ENCODE measurements at places on chromosomes 2 and 18. TPM values are rescaled to one million over a fixed set of nuclear protein-coding genes. Genes with fewer than 3 reads are reported as not detected.
A peak's percentile ranks its signal among the peaks of the same experiment; 100 is the strongest.

- H3K4me3 ChIP-seq, result no peak overlapping the region
- H3K36me3 ChIP-seq, result no peaks in the 10 kb centered on the region
- no peak overlapping the region for H3K27ac ChIP-seq
- no peak for DNase-seq
- H3K27me3 ChIP-seq, result no peaks in the 10 kb centered on the region
Measured at GRCh38 chr2:46589356-46589755, 110.0 kb downstream of the TMEM247 start.

- H3K4me1 ChIP-seq, result no peaks in the 10 kb centered on the region
- H3K36me3 ChIP-seq, result no peaks in the 10 kb centered on the region
- DNase-seq, result no peak
- H3K27ac ChIP-seq, result no peak overlapping the region
- no peak overlapping the region for H3K4me3 ChIP-seq
Measured at GRCh38 chr2:136448432-136448831, 316.9 kb upstream of the THSD7B start.

DNA sequence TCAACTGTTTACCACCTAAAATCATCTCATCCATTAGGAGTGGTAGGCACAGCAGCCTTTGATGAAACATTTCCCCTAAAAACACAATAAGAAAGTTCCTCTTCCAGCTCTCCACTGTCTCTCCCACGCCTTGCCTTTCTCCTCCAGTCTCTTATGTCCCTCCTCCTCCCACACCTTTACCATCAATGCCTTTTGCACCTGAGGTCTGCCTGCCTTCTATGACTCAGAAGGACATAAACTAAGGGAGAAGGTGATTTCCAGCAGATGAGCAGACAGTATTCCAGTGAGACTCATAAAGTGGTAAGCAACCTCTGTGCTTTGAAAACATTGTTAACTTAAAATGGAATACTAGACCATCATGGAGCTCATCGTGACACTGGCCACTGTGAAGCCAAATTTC, 34.2 kb upstream of the NDUFV2 start:
- H3K4me3 ChIP-seq, result no peak overlapping the region
- H3K27me3 ChIP-seq, result no peaks in the 10 kb centered on the region
- no peaks in the 10 kb centered on the region for H3K4me1 ChIP-seq

GRCh38 chr18:58599106-58599505, 29.8 kb downstream of the ALPK2 start:
- no peak overlapping the region for H3K4me3 ChIP-seq
- H3K36me3 ChIP-seq, result no peaks in the 10 kb centered on the region

GRCh38 chr2:218397820-218398436, 1.7 kb upstream of the CTDSP1 start:
- no peaks in the 10 kb centered on the region for H3K4me1 ChIP-seq
- no peaks in the 10 kb centered on the region for H3K27me3 ChIP-seq
- H3K36me3 ChIP-seq, result no peaks in the 10 kb centered on the region
- peak overlapping the region; percentile 95 for H3K4me3 ChIP-seq
- DNase-seq, result peak; percentile 77

- H3K27me3 ChIP-seq, result no peaks in the 10 kb centered on the region
- no peak overlapping the region for H3K4me3 ChIP-seq
- H3K4me1 ChIP-seq, result no peaks in the 10 kb centered on the region
- H3K36me3 ChIP-seq, result no peaks in the 10 kb centered on the region
Measured at GRCh38 chr2:231388725-231389346, 6.7 kb upstream of the B3GNT7 start.

- H3K27me3 ChIP-seq, result no peaks in the 10 kb centered on the region
- DNase-seq, result no peak
- H3K4me1 ChIP-seq, result no peaks in the 10 kb centered on the region
- H3K4me3 ChIP-seq, result no peak overlapping the region
- H3K27ac ChIP-seq, result no peak overlapping the region
Measured at GRCh38 chr18:36993068-36993467, 164.1 kb downstream of the KIAA1328 start.

- H3K27me3 ChIP-seq, result no peaks in the 10 kb centered on the region
- peak; percentile 38 for DNase-seq
- H3K4me1 ChIP-seq, result peaks cover 3% of the 10 kb centered on the region
- H3K4me3 ChIP-seq, result no peak overlapping the region
- no peak overlapping the region for H3K27ac ChIP-seq
Measured at GRCh38 chr2:18626958-18627650, 37.7 kb upstream of the NT5C1B start.

GRCh38 chr18:55577812-55578539, 10.0 kb downstream of the TCF4 start:
- peaks cover 3% of the 10 kb centered on the region for H3K4me1 ChIP-seq
- H3K36me3 ChIP-seq, result no peaks in the 10 kb centered on the region
- H3K27ac ChIP-seq, result no peak overlapping the region
- no peak overlapping the region for H3K4me3 ChIP-seq
- DNase-seq, result no peak

DNA sequence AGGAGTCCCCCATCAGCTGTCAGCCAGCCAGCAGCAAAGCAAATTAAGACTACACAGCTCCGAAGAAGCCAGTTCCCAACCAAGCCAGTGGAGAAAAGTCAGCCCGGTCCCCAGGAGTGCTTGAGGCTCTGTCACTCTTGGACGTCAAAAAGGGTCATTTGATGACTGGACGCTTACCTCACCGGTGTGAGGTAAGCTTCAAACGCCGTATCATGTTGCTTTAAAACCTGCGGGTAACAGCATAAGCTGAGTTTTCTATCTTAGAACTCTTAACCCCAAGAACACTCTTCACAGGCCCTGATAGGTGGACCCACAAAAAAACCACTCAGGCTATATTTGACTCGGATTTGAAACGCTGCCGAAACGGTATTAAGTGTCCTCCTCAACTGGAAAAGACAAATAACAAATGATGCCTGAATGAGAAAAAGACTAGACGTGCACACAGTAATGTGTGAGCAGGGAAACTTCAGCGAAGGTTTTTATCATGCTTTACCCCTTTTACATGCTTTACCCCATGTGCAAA, 682 bp upstream of the LNPK start:
- H3K27me3 ChIP-seq, result no peaks in the 10 kb centered on the region
- DNase-seq, result peak; percentile 20
- peak overlapping the region; percentile 81 for H3K27ac ChIP-seq
- H3K36me3 ChIP-seq, result no peaks in the 10 kb centered on the region

- no peaks in the 10 kb centered on the region for H3K4me1 ChIP-seq
- no peak for DNase-seq
- no peaks in the 10 kb centered on the region for H3K27me3 ChIP-seq
- no peaks in the 10 kb centered on the region for H3K36me3 ChIP-seq
- H3K27ac ChIP-seq, result no peak overlapping the region
Measured at GRCh38 chr2:172783165-172783898, 47.7 kb downstream of the RAPGEF4 start.

- no peak for DNase-seq
- no peak overlapping the region for H3K27ac ChIP-seq
- H3K4me3 ChIP-seq, result no peak overlapping the region
- no peaks in the 10 kb centered on the region for H3K27me3 ChIP-seq
Measured at GRCh38 chr18:27609221-27609620, 424.1 kb upstream of the CHST9 start.

DNA sequence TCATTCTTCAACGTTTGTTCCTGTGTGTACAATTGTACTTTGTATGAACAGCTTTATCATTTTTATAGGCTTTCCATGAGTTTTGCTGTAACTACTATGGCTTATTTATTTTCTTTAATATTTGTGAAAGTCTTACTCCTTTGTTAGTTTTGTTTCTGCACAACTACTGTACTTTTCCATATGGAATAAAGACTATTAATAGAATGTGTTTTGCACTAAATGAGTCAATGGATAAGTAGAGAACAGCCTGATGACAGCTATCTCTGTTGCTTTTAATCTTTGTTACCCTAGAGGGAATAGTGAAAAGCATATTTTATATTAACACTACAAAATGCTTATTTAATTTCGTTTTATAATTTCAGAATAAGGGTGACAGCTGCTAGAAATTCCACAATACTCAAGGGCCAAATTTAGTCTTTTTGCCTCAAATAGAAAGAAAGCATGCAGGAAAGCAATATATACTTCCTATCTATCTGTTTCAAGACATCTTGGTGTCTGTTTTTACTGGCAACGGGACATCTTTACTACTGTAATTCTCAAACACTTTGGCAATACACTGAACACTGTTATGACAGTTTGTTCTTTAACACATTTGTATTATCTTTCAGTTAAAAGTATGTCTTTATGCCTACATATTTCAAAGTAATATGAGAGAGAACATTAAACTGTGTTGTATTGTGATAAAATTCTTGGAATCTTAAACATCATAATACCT, 53.9 kb downstream of the WDSUB1 start:
- H3K27ac ChIP-seq, result no peak overlapping the region
- H3K36me3 ChIP-seq, result no peaks in the 10 kb centered on the region
- H3K27me3 ChIP-seq, result no peaks in the 10 kb centered on the region

Gene XIRP2
- not detected for total RNA-seq

Gene UGT1A6
- not detected for total RNA-seq

Gene EPAS1
- total RNA-seq, result 163 TPM

Gene TUBA3E
- not detected for total RNA-seq
